Stimulated activated CD8-positive, alpha-beta memory T cell treated with anti-CD3 and anti-CD28 coated beads, Interleukin-4, amount 100 ng/mL, for 1 hour (primary cell): ENCODE measurements at places on chromosomes 12 and 14.

GRCh38 chr12:91687052-91688017, 458.3 kb downstream of the BTG1 start:
- DNase-seq = no peak

- no peak for DNase-seq
Measured at GRCh38 chr14:80213602-80214001, 2.3 kb upstream of the DIO2 start.

DNA sequence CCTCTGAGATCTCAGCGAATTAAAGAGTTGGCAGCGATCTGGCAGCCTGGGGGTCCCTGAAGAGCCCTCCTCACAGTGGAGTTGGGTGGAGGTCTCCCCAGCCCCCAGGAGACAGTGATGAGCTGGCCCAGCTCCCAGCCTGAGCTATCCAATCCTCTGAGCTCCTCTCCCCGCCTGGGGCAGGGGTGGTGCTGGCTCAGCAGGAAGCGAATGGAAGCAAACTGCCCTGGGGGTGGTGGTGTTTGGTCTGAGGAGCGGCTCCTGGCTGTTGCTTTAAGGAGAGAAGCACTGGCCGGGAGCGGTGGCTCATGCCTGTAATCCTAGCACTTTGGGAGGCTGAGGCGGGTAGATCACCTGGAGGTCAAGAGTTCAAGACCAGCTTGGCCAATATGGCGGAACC, 19.5 kb upstream of the MEG3 start:
- DNase-seq = no peak

DNA sequence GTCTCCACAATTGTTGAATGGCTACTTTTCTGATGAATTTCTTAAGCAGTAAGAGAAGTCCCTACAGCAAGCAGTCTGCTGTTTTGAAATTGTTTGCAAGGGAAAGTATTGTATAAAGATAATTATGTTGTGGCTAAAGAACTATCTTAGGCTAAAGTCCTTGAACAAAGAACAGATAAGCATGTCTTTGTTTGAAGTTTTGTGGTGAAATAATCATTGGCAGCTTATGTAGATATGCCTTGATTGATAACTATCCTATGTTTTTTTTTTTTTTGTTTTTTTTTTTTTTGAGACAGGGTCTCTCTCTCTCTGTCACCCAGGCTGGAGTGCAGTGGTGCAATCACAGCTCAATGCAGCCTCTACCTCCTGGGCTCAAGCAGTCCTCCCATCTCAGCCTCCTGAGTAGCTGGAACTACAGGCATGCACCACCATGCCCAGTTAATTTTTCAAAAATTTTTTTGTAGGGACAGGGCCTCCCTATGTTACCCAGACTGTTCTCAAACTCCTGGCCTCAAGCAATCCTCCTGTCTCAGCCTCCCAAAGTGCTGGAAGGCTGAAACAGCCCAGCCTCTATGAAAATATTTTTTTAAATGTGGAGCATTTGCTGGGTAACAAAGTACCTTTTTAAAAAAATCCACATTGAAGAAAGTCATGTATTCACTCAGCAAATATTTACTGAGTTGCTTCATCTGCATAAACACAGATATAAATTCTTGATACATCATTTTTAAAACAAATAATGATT, 80.8 kb downstream of the LLPH start:
- DNase-seq = no peak

DNA sequence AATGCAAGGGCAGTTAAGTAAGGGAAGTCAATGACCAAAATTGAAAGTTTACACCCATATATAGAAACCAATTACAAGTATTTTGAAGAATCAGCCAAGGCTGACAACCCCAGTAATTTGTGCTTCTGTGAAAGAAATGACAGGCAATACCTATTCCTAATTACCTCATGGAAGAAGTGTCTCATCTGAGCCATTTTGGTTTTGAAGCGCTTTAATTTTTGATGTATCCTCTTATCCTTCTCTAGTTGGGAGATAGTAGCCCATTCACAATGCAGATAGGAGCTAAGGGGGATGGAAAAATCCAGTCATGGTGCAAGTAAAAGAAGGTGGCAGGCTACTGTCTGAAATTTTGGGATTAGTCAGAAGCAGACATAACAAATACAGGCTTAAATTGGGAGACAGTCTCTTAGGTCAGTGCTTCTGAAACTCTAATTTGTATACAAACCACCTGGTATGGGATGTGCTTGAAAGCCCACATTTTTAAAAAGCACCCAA, 30.4 kb upstream of the SUPT16H start:
- DNase-seq = no peak

- DNase-seq = no peak
Measured at GRCh38 chr12:124762791-124763593, 100.7 kb downstream of the SCARB1 start.

DNA sequence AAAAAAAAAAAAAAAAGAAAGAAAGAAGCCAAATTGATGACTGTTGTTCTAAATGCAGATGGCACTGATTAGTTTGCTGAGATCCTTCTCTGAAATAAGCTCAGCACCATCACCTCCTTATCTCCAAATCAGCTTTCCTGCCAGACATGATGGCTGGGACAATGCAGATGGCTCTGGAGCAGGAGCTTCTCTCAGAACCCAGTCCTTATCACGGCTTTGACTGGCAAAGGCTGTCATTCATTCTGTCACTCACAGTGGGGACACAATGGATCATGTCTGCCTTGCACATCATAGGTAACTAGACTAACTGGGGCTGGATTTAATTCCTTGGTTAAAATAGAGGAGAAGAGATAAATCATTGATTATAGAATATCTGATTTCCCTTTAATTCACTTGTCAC, 146.3 kb downstream of the PDZRN4 start:
- DNase-seq = no peak

- no peak for DNase-seq
Measured at GRCh38 chr14:93295541-93296220, 37.2 kb downstream of the BTBD7 start.

GRCh38 chr12:6863586-6864321, 3.6 kb upstream of the TPI1 start:
- DNase-seq = no peak

DNA sequence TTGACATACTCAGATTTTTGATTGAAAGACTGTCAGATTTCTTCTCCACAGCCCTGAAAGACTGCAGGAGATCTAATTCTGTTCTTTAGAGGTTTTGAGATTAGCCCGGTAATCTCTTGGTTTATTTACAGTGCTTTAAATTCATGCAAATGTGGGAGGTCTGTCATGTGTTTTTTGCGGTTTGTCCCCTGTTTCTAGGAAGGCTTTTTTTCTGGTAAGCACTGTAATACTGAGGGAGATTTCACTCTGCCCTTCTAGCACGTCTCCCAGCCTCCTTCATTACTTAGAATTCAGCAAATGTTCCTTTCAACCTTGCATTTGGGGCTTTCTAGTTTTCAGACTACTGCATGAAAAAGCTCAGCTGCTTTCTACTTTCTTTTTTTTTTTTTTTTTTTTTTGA, 31.1 kb downstream of the GPHN start:
- no peak for DNase-seq

DNA sequence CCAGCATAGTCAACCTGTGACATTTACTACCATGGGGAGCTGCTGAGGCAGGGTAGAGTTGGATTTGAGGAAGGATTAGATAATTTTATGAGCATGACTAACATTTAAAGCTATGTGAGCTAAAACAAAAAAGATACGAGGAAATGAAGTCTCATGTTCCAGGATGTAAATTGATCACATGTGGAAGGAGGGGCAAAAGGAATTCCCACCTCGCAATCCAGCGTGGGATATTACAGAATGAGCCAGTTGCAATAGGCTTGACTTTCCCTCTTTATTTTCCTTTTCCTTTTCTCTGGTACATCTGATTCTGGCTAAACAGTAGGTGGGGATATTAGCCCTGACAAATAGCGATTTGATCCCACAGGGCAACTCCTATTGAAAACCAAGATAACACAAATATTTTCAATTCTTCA, 214.9 kb upstream of the HMGA2 start:
- DNase-seq = no peak

DNA sequence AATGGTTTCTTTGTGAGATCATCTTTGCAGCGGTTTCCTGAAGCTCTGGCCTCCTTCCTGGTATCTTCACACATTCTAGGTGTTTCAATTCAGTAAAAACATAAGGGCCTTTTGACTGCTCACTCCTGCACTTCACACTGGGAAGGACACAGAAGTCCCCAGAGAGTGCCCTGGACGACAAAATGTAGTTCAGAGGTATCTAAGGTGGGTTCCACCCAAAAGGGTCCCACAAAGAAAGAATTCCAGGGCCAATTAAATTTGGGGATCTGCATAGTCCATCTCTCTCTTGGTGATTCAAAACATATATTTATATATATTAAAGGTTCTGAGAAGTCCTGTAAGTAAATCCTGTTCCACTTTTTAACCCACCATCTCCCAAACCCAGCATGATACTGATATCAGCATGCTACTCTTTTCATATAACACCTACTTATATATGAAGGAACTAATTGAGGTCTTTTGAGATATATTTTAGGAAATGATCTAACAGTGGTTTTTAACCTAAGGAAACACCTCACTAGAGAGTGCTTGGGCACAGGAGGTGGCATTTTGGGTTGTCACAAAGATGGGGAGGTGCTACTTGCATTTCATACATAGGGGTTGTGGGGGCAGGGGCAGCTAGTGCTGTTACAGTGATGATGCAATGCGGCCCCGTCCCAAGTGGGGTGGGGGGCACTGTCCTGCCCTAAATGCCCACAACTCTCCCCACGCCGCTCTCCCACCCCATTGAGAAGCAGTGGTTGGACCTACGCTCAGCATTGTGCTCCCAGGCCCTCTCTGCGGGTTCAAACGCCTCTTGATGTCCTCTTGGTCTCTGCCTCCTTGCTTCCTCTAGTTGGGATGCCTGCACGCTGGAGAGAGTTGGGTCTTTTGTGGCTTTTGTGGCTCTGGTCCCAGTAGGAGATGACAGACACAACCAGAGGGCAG, 109.4 kb downstream of the ARF6 start:
- no peak for DNase-seq

DNA sequence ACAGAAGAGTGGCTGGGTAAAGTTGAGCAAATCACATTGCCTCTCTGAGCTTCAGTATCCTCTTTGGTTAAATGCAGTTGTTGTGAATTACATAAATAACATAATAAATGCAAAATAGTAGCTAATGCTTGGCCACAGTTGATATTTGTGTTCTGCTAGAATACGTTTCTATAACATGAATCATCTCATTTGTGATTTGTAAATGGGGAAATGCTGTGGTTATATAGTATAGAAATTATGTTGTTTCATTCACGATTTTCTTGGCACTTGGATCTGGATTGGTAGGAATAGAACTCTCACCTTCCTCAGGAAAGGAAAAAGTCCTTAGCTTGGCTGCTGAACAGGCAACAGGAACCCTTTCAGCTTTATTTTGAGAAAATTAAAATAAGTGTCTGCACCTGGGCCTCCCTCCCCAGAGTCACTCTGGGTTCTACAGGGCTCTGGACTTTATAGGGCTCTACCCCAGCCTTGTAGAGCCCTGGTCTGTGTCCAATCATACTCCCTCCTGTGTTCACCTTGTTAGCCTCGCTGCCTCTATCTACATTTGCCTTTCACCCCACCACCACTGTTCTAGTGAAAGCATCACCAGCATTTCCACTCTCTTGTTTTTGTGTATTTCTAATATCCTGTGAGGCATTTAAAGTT, 107.7 kb upstream of the BCAT1 start:
- DNase-seq = no peak

DNA sequence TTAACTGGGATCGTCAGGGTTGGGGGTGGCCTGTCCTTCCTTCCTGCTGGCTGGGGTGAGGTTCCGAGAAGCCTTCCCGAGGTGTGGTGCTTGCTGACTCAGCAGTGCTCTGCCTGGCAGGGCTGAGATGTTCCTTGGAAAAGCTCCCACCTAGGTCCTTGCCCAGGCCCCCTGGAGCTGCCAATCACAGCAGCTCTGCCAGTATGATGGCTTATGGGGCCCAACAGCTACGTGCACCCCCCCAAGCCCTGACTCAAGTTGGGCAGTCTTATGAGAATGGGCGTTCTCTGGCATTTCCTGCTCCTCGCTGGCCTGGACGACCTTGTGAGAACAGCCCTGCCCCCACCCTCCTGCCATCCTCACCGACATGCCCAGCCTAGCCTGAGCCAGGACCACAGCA, 292.2 kb upstream of the CRY1 start:
- DNase-seq = no peak

- no peak for DNase-seq
Measured at GRCh38 chr12:1204581-1205121, 213.6 kb downstream of the ERC1 start.

DNA sequence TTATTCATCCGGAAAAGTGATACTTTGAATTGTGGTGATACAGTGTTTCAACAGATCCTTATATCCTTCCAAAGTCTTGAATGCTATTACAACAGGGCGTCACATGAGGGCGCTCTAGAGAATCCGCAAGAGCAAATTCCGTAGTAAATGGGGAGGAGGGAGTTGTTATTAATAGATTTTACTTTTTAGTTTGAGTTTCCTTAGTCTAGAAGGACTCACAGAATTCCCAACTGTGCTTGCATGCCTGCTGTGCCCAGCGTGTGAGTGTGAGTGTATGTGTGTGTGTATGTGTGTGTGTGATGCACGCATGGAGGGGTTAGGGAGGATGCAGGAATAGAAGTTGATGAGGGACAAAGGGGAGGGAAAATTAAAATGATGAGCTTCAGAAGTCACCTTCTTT, 375.3 kb downstream of the C12orf75 start:
- no peak for DNase-seq

- no peak for DNase-seq
Measured at GRCh38 chr12:50799908-50800307, 36.0 kb downstream of the ATF1 start.

DNA sequence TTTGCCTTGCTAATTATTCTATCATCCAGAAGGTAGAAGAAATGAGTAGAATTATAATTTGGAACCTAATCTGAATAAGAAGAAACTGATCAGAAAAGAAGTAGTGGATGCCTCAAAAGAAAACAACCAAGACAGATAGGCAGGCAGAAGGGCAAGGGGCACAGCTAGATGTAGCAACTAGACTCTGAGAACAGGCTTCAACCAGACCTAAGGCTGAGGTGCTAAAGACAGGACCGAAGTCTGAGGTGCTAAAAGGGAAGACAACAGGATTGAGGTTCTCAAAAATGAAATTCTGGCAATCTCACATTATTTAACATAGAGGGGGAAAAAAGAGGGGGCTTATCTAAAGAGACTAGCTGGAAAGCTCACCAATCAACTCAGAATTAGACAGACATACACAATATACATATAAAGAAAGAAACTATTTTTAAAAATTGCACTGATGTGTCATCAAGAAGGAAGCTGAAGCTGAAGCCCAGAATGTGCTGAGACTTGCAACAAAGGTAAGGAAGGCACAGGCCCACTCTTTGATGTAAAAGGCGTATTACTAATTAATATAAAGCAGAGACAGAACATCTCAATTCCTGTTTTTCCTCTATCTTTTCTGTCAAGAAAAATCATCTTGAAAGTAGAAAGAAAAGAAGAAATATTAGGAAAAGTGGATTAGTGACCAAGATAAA, 43.8 kb upstream of the CSRNP2 start:
- no peak for DNase-seq
